ENCODE measurements at places on chromosomes 7 and 10.
A peak's percentile ranks its signal among the peaks of the same experiment; 100 is the strongest.

GRCh38 chr10:103696411-103697145 lies 158.8 kb downstream of the SH3PXD2A start:
- peak; percentile 36 for DNase-seq

- no peak for DNase-seq
These were observed 536 bp downstream of the C10orf105 start for GRCh38 chr10:71719042-71719441.

DNA sequence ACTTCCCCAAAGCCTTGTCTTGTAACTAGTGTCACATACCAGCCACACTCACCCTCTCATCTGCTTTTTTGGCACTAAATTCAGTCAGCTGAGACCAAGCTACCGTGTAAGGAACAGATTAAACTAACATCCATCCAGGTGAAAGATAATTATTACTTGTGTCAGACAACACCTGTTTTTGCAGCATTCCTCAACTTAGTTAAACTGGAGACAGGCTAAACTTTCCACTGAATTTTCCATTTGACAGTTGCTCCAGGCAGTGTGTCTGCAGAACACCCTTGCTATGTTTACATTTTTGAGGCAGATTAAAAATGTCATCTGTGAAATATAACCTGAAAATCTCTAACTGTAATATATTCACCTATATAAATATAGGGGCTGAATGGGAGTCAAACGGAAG lies 73.6 kb downstream of the CYP26A1 start:
- no peak for DNase-seq

- DNase-seq = no peak
These were observed 14.8 kb downstream of the CCL24 start for GRCh38 chr7:75798770-75799169.

GRCh38 chr7:56007167-56007652 lies 42.8 kb downstream of the NIPSNAP2 start:
- no peak for DNase-seq

GRCh38 chr7:147106746-147107145 lies 990.1 kb downstream of the CNTNAP2 start:
- no peak for DNase-seq

DNA sequence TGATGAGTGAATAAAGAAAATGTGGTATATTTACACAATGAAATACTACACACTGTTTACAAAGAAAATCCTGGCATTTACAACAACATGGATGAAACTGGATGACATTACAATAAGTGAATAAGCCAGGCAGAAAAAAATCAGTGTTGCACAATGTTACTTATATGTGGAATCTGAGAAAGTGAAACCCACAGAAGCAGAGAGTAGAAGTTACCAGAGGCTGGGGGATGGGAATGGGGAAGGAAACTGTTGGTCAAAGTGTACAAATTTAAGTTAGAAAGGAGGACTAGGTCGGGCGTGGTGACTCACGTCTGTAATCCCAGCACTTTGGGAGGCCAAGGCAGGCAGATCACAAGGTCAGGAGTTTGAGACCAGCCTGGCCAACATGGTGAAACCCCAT lies 538.5 kb upstream of the MKI67 start:
- DNase-seq = no peak

DNA sequence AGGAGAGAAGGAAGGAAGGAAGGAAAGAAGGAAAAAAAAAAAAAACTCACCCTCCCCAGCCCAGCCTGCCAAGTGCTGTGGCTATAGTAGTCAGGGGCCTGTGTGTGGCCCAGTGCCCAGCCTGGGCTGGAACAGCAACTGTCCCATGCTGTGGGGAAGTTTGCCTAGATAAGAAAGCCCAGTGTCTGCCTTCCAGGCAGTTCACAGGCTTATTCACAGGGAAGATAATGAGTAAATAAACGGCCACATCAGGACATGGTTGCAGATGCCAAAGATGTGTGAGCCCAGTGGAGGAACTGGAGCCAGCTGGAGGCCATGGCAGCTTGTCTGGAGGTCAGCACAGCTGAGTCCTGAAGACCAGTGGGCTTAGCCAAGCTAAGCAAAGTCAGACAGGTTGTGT lies 132.4 kb upstream of the FOXK1 start:
- DNase-seq = no peak

- DNase-seq = no peak
These were observed 4.7 kb upstream of the WASHC2A start for GRCh38 chr10:50063100-50063499.
